ENCODE measurements at places on chromosomes 3 and 15.

DNA sequence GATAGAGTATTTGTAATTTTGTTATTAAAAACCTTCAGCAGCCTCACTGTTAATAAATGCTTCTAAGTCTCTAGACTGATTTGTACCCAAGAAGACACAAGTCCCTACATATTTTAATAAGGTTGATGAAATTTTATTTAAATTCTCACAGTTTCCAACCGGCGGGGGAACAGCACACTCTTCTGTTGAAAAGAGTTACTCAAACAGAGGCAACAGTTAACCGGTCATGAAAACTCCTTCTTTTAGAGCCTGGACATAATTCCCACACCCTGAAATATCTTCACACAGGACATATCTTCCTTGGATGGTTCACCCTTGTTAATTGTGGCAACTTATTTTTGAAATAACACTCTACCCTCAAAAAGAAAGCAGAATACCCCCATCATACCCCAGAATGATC lies 278.8 kb downstream of the FOXP1 start:
- DNase-seq: no peak

DNA sequence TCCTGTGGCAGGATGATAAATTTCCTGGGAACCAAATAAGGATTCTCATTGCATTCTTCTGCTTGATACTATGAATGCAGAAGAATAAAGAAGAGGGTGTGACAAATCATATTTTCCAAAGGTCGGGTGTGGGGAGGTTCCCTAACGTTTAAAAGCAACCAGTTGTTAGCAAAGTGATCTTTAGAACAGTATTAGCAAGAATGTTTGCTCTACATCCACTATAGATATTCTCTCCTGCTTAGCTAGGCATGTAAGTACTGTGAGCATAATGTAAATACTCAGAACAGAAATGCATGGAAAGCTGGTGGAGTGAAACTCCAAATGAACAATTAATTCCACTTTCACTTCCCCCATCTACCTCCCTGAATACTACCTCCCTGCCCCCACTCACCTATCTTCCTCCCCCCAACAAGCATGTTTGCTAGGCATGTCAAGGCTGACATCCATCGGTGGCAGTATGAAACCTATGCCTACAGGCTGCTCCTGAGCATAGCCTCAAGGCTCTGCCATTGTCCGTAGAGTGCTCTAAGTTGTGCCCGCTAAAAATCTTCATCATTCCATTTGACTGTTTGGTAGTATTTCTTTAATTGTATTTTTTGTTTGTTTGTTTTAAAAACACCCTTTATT lies 329.7 kb downstream of the TIGIT start:
- DNase-seq: no peak

- no peak for DNase-seq
Observed at GRCh38 chr15:96978937-96979473, 648.5 kb downstream of the NR2F2 start.

DNA sequence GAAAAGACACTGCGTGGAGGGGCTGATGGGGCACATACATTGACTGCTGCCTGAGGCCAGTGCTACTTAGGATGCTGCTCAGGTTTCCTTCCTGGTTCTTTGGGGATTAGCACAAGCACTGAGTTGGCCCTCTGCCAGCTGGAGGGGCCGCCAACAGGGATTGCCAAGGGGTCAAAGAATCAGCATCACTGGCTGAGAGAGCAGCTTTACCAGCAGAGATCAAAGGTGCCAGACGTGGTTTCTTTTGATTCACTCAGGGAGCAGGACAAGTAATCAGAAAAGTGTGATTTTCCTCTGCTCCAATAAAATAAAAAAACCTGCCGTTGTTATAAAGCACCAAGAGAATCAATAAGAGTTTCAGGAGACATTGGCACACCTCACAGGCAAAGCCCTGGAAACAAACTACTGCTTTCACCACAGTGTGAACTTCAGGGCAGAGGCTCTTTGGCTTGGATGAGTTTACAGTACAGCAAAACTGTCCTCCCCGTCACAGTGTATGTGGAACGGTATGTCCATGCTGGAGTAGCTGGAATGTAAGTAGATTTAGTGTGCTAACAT lies 45.8 kb upstream of the FSIP1 start:
- DNase-seq: no peak

DNA sequence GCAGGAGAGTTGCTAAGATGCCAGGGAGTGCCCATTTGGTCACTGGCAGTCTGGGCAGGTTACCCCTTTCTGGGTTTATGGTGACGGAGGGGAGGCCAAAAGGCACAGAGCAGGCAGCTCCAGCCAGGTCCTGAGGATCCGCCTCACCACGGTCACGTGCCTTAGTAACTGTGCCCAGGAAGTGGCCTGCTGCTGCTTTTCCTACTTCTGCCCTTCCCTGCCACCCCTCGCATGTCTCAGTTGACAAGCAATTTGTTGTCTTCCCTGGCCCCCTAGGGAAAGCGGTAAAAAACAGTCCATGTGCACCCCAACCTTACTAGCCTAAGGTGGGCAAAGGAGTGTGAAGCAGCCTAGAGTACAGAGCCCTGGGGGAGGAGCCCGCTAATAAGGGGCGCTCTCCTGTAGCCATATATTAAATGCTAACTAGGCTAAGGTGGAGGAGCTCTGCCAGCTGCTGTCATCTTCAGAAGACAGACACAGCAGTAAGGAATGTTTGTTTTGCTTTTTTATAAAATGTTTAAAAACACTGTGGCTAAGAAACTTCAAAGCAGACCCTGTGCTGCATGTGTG lies 9.1 kb upstream of the LIPH start:
- no peak for DNase-seq

- DNase-seq: no peak
Observed at GRCh38 chr3:180871901-180872300, 40.6 kb upstream of the FXR1 start.

GRCh38 chr3:2205692-2206091 lies 107.0 kb downstream of the CNTN4 start:
- no peak for DNase-seq

GRCh38 chr15:62026487-62027262 lies 33.6 kb downstream of the VPS13C start:
- DNase-seq: no peak

DNA sequence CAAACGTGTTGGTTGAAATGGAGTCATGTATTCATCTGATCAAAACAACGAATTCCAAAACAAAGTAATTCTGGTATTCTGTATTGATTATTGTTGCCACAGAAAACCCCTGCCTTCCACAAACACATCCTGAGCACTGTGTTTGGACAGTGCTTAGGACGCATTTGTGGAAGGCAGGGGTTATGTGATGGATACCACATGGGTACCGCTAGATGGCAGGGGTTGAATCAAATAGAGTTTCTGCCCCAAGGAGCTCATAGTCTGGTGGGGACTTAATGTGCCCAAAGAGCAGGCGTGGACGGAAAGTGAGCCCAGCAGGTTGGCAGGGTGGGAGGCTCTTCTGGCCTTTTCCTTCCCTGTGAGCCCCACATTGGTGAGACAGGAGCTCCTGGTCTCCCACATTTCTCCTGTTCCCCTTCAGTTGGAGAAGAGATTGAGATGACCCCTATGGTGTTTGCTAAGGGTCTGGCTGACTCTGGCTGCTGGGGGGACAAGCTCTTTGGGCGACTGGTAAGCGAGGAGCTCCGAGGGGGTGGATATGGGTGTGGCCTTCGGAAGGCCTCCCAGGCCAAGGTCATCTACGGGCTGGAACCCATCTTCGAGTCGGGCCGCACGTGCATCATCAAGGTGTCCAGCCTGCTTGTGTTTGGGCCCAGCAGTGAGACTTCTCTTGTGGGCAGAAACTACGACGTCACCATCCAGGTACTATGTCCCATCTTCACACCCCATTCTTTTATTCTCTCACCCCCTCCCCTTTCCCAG lies 22.1 kb upstream of the SLC28A1 start:
- no peak for DNase-seq

- DNase-seq: no peak
Observed at GRCh38 chr15:71934446-71934845, 124.1 kb downstream of the NR2E3 start.

Measured in dorsolateral prefrontal cortex (tissue), 122 donors.